ENCODE measurements at places on chromosomes 2 and 18.

GRCh38 chr2:173676647-173677046 is 288.5 kb downstream of the SP3 start:
- no peak for DNase-seq

DNA sequence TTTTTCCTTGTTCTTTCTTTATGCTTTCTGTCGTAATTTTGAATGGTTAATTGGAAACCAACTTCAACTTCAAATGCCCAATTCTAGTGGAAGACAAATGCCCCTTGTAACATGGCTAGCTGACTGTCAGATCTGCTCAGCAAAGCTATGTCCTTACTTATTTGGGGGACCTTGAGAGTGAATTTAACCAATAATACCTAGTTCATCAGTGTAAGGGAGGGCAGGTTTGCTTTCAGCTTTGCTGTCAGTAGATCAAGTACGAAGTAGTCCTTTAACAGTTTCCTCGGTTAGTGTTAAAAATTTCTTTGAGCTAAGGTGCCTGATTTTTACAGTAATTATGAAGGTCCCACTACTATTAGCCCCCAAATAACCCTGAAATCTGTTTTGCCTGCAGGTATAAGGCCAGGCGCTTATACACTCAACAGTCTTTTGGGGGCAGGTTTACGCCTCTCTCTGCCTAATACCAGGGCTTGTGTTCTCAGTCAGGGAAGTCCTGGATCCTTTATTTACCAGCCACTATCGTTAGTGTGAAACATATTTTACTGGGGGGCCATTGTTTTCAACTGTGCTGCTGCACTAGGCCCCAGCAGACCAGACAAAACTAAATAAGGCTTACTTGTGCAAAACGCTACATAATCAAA is 165.1 kb upstream of the KCNJ3 start:
- DNase-seq = no peak

- DNase-seq = no peak
Measured at GRCh38 chr18:8229787-8230186, 379.4 kb upstream of the RAB12 start.

GRCh38 chr2:149768320-149768799 is 180.8 kb upstream of the MMADHC start:
- no peak for DNase-seq

DNA sequence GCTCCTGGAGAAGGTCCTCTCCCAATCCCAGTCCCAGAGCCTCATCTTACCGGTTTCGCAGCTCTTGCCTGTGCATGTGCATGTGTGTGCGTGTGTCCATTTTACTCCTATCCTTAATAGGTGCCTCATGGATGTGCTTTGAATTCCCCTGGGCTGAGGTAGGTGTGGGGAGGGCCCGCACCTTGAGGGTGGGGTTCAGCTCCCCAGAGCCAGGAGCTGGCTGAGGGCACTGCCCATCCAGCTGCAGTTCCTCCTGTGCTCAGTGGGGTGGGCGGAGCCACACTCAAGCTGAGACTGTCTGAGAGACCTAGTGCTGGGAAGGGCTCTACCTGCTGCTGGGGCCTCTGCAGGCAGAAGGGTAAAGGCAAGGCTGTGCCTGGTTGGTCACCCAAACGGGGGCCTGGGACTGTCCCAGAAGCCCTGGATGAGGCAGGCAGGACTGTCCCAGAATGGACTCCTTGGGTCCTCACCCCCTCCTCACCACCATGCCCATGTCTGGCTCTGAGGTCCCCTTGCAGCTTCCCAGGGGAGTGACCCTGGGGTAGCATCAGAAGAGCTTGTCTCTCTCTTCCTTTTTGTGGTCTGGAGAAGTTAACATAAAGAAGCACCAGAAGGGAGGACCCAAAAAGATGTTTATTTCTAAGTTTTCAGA is 8.9 kb downstream of the GDF7 start:
- DNase-seq = peak; percentile 60

GRCh38 chr18:14971461-14972185 is 223.7 kb downstream of the ANKRD30B start:
- DNase-seq = no peak

DNA sequence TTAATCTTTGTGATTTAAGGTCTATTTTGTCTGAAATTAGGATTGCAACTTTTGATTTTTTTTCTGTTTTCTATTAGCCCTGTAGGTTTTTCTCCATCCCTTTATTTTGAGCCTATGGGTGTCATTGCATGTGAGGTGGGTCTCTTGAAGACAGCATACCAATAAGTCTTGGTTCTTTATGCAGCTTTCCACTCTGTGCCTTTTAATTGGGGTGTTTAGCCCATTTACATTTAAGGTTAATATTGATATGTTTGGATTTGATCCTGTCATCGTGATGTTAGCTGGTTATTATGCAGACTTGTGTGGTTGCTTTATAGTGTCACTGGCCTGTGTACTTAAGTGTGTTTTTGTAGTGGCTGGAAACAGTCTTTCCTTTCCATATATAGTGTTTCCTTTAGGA is 17.7 kb downstream of the EHBP1 start:
- no peak for DNase-seq

DNA sequence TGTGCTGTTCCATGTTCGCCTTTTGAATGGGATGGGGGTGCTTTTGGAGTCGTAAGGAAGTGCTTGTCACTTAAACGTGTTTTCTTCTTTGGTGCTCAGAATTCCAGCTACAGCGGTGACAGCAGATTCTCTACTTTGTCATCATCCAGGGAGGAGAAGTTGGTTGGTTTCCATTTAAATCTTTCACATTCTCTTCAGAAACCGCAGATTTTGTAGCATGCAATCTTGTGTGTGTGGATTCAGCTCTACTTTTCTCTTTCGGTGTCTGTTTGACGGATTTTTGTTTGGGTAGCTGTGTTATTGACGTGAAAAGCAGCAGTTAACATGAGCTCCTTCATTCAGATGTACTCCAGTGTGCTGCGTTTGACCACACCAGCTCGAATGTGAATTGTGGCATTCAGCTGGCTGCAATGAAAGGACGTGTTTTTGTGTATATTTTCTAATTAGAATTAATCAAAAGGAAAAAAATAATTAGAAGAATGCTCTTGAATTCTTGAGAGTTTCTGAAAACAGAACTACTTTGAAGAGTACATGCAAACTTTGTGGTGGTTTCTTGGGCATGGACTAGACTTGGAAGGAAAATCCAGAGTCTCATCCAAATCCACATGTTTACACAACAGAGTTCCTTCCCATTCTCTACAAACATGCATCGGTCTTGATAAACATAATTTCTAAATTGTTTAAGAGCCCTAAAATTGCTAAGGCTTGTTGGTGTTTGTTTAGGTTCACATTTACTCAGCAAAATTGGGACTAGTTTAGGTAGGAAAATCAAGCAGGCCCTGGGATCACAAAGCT is 68.7 kb upstream of the RBM44 start:
- DNase-seq = no peak

DNA sequence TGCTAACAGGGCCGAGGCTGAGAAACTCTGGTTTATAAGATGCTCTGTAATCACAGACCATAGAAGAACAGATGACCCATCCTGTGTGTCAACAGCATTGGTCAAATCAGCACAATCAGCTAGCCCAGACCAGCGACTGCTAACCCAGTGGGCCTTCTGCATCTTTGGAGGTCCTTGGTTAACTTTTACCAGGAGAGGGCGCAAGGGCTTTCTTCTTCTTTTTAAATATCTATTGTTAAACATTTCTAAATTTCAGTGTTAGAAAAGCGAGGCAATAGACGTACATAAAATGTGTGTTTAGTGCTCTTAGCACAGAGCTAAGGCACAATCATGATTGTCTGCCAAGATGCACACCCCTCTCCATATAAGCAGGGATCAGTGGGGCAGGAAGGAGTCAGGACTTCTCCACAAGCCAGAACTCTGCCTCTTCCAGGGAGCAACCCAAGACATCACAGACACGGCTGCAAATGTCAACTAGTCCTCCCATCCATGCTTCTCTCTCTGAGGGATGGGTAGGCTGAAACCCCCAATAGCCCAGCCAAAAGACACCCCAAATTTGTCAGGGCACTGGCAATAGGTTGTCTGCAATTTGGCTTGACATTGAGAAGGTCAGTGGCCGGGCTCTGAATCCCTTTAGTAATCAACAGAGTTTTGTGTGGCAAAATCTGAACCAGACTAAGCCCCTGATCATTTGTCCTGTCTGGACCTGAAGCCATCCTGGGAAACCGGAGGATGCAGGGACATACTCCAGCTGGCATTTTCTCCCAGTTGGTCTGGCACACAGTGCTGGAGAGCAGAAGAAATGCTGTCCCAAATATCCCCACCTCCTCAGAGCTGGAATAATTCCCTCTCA is 188.2 kb downstream of the BCL2 start:
- peak; percentile 51 for DNase-seq

- DNase-seq = no peak
Measured at GRCh38 chr2:215618145-215618544, 182.3 kb upstream of the FN1 start.

DNA sequence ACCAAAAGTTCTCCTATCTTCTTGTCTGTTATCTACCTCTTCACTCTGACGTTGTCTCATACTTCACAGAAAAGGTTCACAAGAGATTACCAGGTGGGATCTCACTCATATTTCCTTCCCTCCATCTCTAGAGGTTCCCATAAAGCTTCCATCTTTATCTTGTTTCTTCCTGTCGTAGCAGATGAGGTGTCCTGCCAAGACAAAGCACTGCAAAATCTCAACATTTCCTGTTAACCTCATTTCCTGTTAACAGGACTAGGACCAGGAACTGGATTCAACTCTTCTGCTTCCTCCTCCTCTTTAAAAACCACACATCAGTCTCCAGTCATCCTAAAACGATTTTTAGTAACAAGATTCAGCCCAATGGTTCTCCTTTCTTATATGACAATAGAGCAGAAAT is 512.8 kb upstream of the NRP2 start:
- DNase-seq = no peak

GRCh38 chr18:50143886-50144285 is 51.1 kb downstream of the MYO5B start:
- no peak for DNase-seq

DNA sequence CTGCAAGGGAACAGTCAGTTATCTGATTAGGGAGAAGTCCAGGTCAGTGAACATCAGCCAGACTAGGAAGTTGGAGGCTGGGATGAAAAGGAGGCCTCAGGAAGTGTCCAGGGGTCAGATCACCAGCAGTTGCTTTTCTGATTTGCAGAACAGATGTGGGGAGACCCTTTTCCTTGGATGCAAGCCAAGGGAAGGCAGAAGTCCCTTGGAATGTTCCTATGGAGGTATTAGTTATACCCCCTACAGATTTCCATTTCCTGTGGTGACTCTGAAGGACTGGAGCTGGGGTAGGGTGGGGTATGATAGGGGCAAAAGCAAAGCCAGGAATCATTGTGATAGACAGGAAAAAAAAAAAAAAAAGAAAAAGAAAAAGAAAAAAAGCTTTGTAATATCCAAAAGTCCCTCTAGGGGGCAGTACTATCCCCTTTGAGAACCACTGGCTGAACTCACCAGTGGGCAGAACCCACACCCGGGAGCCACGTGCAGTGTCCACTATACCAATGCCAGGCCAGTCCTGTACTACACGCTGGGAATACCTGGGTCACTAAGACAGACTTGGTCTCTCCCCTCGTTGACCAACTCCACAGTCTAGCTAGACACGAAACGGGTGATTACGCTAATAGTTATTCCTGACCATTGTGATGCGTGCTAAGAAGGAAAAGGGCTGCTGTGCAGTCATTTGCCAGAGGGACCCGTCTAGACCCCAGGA is 7.4 kb downstream of the DYSF start:
- DNase-seq = no peak

DNA sequence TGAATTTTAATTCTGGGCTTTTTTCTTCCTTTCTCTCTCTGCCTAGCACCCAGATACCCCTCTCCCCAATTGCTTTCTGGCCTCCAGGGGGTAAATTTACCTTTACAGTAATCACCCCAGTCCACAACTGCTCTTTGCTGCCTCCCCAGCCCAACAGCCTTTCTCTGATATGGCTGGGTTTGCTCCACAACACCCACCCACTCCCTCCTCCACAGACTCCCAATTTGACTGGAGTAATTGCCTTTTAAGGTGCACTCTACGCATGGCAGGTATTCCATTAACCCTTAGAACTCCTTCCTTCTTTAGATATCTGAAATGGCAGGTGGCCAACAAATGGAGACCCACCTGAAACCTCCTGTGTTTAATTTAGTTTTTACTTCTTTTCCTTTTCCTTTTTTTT is 3.6 kb downstream of the CELF4 start:
- DNase-seq = no peak

DNA sequence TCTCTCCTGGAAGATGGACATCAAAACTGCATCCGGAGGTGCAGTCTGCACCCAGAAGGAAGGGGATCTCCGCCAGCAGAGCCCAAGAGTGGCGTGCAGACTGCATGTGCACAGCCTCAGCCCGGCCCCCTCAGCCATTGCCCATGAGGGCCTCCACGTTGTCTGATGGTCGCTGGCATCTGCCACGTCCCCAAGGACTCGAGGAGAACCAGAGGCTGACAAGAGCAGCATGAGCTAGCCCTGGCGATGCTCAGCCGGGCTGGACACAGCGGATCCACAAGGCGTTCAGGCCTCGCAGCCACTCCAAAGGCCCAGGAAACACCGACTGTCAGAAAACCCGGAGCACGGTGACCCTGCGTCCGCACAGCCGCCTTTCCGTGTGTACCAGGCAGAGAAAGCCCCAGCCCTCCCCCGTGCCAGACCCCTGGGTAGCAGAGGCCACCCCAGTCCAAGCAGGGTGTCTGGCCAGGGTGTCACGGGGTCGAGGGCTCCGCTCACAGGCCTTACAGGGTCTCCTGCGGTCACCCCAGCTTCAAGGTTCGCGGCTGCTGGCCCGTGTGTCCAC is 48.3 kb downstream of the SLC66A2 start:
- DNase-seq = no peak

GRCh38 chr2:186302263-186302662 is 183.8 kb upstream of the ZC3H15 start:
- no peak for DNase-seq

- DNase-seq = no peak
Measured at GRCh38 chr2:12211326-12212175, 465.1 kb downstream of the LPIN1 start.

All from GM13977 (cell line).